ENCODE measurements at places on chromosomes 3 and 15.

DNA sequence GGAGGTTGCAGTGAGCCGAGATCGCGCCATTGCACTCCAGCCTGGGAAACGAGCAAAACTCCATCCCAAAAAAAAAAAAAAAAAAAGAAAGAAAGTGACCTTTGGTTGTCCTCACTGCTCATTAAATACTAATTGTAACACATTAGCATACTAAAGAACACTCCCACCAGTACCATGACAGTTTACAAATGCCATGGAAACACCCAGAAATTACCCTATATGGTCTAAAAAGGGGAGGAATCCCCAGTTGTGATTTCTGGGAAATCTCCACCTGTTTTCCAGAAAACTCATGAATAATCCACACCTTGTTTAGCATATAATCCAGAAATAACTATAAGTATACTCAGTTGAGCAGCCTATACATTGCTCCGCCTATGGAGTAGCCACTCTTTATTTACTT is 23.5 kb upstream of the INO80 start:
- no peak for DNase-seq

GRCh38 chr3:138114431-138114918 is 933 bp downstream of the DZIP1L start:
- DNase-seq, result no peak

DNA sequence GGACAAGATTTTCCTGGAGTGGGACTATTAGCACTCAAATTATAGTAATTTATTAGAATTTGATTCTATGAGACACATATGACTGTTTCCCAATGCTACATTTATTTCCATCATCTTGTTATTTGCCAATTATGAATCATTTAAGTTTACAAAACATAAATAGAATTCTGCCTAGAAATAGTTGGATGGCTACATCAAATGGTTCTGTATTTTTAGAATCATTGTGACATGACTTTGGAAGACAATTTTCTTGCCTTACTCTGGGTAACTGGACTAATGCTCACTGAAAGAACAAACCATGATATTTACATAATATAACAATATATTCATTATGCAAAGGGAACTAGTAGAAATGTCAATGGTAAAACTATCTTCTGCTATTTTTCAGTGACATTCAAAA is 173.5 kb downstream of the ZIC1 start:
- no peak for DNase-seq

DNA sequence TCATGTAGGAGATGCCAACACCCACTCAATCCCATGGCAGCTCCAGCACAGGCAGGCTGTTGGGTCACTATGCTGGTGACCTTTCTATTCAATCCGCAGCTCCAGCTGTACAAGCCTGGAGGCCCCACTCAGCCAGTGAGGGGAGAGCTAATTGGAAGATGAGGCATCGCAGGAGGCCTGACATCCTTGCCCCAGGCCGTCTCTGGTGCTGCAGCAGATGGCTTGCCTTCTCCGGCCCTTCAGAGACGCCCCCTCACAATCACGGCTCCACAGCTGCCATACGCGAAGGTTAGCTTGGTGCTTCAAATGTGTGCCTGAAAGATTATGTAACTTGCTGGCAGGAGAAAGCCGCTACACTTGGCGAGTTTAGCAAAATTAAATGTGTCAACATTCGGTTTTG is 104.2 kb upstream of the CLSTN2 start:
- DNase-seq, result no peak

DNA sequence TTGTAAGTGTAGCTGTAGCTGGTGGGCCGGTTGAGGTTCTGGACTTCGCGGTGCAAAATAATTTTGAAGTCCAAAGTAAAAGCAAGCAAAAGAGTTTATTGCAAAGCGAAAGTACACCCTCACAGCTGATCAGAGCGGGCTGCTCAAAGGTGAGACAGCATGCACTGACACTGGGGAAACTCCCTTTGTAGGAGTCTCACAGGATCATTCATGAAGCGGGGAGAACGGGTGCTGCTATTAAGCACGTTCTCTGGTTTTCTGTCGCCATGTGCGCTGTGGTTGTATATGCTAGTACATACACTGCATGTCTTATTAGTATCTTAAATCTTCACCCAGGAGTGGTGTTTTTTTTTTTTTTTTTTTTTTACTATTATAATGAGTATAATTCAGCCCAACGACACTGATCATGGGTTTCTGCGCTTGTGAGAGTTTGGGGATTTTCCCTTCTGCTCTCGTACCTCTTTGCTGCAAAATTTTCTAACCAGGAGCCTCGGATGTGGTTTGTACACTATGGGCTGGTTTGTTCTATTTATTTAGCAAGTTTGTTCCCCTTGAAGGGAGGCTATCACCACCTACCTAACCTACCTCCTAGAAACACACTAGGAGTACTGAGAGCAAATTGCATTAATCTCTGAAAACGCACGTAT is 1.4 kb upstream of the AP4E1 start:
- DNase-seq, result peak; percentile 84

- no peak for DNase-seq
These were observed 73.6 kb upstream of the TCF12 start for GRCh38 chr15:56844892-56845291.

DNA sequence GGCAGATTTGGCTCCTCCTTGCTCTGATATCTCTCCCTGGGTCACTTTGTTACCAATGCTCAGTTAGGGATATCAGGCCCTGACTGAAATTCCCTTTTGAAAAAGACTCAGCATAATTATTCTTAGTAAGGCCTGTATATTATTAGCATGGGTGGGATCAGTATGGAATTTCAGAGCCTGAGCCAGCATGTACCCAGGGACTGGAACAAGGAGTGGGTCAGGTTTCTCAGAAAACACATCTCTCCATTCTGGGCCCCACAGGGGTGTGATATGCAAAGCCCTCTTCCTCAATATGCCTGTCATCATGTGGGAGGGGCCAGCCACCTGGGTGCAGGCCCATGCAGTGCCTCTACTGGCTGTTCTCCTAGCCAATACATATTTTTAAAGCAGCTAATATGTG is 423.2 kb downstream of the EPHB1 start:
- no peak for DNase-seq

DNA sequence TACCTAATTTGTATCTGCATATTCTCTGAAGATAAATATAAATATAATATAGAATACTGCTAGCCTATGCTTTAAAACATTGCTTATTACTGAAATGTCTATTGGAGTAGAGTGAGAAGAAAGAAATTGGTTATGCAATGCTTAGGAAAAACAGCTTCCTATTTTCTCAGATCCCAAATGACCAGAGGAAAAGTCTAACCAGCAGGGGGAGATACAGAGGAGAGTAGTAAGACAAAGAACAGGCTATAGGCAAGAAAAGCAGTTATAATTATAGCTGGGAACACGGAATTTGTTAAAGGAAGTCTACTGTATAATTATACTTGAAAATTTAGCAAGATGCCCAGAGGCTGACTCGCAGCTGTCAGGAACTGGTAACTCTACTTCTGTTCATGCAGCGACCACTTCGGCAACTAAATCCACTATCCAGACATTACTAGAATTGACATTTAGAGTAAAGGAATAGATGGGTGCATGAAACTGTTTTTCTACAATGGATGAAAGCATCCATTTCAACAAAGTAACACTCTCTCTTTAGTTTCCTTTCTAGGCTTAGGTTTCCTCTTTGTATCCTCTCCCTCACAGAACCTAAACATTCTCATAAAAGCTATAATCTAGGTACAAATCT is 97.2 kb downstream of the TBC1D5 start:
- DNase-seq, result no peak

- DNase-seq, result no peak
These were observed 189.6 kb downstream of the GHSR start for GRCh38 chr3:172258624-172259023.

- no peak for DNase-seq
These were observed 169.8 kb upstream of the MYRIP start for GRCh38 chr3:39639344-39640236.

- no peak for DNase-seq
These were observed 9.4 kb upstream of the KIF7 start for GRCh38 chr15:89664441-89665350.

- DNase-seq, result no peak
These were observed 84.7 kb downstream of the SQOR start for GRCh38 chr15:45719490-45719889.

- no peak for DNase-seq
These were observed 124.1 kb upstream of the MME start for GRCh38 chr3:154955907-154956533.

DNA sequence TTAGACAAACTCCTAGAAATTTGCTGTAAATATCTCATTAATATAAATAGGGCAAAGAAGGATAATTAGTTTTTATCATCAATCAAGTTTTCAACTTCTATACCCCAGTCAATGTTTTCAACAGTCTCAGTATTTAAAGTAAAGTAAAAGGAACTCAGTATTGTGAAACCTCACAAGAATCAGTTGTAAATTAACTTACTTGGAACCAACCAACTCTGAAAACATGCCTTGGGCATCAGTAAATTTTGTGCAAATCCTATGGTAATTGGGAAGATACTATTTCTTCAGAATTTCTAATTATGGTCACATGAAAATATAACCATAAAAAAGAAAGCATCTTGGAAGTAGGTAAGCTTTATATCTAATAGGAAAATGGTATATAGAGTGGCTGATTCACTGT is 1139.0 kb downstream of the TUSC7 start:
- no peak for DNase-seq

- DNase-seq, result no peak
These were observed 41.1 kb upstream of the MYZAP start for GRCh38 chr15:57550640-57551039.

GRCh38 chr3:138781012-138781470 is 53.7 kb downstream of the PIK3CB start:
- DNase-seq, result no peak

GRCh38 chr3:142239421-142239820 is 14.0 kb upstream of the GK5 start:
- no peak for DNase-seq
